ENCODE measurements at places on chromosomes 4 and X.

GRCh38 chrX:49767236-49767635 is 61.9 kb upstream of the PAGE4 start:
- DNase-seq: no peak

- no peak for DNase-seq
Observed at GRCh38 chr4:1045193-1045594, 33.8 kb downstream of the FGFRL1 start.

GRCh38 chr4:181105487-181105886 is 1137.7 kb upstream of the TENM3 start:
- DNase-seq: no peak

GRCh38 chr4:113294908-113295307 is 245.5 kb downstream of the ANK2 start:
- no peak for DNase-seq

DNA sequence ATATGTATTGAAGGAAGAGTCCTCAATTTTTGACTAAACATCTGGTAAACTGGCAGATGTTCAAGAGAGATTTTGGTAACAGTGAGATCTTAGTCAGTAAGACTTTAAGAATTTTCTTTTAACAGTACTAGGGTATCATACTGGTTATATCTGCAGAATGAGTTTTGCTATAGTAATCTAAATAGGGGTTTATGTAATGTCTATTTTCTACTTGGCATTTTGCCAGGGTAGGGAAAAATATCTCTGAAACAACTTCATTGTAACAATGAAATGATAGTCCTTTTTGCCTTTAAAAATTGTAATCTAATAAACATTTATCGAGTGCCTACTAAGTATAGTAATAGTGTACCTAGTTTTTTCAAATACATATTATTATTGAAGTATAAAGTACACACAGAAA is 32.1 kb downstream of the XK start:
- no peak for DNase-seq

DNA sequence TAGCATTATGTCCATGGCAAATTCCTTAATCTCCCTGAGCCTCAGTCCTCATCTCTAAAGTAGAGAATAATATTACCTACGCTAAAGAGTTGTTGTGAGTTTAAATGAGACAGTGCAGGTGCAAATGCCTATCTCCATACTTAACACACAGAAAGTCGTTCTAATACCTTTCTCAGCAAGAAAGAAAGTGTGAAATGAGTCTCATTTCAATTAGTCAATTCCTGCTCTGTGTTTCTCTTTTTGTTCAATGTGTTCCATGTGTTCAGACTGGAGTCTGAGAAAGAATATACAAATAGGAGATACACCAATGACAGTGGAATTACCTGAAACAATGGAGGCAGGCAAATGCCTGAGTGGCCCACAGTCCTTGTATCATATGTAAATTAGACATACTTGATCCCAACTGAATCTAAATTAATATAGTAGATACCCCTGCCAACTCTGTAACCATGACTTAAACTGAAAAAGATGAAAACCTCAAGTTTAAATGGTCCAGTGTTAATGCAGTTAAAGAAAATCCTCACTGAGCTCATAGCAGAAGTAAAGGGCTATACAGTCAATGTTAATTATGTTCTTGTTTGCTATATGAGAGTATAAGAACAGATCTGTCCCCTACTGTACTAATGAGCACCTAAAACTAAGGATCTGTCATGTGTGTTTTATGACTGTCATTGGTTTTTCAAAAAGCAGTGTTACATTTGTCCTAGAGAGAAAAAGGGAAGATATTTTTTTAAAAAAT is 68.2 kb downstream of the GPC3 start:
- DNase-seq: no peak

DNA sequence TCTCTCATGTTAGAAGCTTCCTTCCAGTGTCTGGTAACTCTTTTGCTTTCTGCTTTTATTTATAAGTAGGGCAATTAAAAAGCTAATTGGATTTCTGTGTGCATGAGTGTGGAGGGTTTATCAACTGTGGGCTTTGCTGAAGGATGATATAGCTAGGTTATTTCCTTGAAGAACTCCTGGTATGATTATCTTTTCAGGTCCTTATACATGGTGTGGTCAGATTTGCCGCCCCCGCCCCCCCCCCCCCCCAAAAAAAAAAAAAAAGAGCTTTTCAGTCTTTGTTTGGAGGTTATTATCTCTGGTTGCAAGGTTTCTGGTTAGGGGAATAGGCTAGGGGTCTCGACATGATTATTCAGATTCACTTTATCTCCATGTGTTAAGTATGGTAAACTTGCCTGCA is 35.9 kb downstream of the MOB1B start:
- DNase-seq: no peak

DNA sequence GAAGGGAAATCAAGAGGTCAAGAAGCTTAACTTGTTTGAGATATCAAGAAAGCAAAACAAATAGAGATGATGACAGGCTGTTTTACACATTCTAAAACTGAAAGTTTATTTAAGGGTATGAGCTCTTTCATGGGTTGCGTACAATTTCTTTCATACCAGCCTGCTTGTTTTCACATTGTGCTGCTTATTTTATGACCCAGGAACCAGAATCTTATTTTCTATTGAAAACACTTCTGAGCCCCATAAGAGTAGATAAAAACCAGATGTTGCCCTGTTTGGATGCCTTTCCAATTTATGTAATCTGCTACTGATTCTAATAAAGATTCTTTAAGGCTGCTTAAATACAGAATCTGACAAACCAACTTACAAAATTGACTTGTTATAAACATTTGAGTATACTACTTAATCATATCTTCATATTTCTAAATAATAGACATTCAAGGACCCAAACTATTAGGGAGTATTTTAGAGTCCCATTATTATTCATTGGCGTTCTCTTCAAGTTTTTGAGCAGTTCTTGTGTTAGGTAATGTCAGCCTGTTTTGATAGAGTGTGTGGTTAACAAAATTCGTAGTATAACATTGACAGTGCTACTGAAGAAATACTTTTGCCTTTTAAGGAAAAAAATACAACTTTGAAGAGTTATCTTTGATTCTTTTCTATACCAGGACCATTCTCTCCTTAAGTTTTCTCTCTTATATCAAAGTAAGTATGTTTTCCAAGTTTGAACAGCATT is 74.4 kb downstream of the PDLIM5 start:
- DNase-seq: no peak

DNA sequence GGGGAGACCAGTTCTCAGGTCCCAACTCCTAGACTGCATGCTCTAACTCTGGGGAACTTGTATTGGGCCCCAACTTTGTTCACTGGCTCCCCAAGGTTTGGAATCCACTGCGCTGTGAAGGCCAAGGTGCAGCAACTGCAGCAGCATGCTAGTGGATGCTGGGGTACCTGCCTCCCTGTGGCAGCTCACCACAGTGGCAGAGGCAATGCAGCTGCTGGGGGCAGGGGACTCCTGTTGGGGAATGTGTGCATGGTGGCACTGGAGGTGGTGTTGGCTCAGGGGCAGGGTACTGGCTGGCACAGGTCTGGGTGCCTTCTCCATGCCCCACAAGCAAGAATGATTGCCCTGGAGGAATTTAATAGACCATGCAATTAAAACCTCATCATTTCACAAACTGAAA is 493.4 kb upstream of the GALNT7 start:
- DNase-seq: no peak

DNA sequence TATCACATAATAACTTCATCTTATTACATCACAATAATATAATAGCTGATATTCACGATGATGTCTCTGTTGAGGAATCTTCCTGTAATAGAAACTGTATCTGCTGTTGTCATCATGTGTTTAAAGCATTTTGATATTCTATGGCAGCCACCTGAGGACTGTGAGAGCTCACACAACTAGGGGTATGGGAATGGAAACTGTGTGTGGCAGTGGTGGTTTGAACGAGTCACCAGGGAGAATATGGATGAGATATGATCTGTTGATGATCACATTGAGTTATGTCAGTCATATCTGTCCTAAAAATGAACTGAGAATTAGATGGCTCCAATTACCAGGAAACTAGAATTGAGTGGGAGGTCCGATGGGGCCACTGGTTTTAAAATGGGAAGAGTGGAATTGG is 169.6 kb downstream of the MID1IP1 start:
- no peak for DNase-seq

DNA sequence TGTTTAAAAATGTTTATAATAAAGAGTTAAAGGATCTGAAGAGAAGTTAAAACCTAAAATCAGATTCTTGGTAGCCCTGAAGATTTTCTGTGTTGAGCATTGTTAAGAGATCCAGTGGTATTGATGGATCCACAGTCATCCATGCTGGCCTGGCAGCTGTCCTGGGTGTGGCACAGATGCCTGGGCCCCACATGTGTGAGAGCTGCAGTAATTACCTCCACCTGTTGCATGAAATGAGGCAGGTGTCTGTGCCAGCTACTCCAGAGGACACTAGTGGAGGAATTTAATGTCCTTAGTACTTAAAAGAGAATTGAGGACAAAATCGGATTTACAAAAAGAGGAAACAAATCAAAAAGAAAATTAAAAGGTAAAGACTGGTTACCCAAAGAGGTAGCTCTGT is 44.0 kb downstream of the MGST2 start:
- DNase-seq: no peak

GRCh38 chrX:110665223-110666002 is 130.2 kb downstream of the CHRDL1 start:
- no peak for DNase-seq

DNA sequence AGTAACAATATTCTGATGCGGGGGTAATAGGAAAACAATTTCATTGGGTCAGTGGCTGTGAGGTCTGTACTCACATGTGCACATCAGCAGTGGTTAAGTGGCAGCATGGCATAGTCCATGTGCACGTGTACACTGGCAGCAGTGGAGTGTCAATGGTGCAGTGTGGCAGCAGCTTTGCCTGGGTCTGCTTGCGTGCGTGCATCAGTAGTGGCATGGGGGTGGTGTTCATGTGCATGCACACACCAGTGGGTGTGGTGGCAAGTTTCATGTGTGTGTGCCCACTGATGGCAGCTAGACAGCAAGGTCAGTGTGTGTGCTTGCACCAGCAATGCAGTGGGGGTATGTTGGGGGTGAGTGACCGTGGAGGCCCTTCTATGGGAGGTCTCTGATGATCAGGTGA is 581.6 kb upstream of the KLHL4 start:
- DNase-seq: no peak

- DNase-seq: no peak
Observed at GRCh38 chrX:39816871-39817731, 280.7 kb downstream of the BCOR start.

DNA sequence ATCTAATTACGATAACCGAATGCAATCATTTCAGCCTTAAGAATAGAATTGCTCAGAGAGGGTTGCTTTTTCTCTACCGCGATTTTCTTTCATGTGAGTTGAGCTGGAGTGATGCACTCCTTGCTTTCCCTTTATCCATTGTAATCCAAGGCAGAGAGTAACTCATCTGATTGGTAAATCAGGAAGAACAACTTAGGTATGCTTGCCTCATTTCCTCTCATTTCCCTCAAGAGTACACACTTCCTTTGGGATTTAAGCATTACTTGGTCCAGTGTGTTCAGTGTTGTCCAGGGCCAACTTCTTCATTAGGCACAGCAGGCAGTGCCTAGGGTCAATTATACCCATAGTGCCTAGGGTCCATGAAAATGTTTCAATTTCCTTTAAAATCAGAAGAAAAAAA is 15.7 kb upstream of the N4BP2 start:
- no peak for DNase-seq

- no peak for DNase-seq
Observed at GRCh38 chr4:77692847-77693432, 87.3 kb downstream of the CXCL13 start.

- no peak for DNase-seq
Observed at GRCh38 chrX:112043997-112044396, 38.6 kb downstream of the TRPC5 start.
